ENCODE measurements at places on chromosomes 12 and 14. TPM values are rescaled to one million over a fixed set of nuclear protein-coding genes. Genes with fewer than 3 reads are reported as not detected.
A peak's percentile ranks its signal among the peaks of the same experiment; 100 is the strongest.

DNA sequence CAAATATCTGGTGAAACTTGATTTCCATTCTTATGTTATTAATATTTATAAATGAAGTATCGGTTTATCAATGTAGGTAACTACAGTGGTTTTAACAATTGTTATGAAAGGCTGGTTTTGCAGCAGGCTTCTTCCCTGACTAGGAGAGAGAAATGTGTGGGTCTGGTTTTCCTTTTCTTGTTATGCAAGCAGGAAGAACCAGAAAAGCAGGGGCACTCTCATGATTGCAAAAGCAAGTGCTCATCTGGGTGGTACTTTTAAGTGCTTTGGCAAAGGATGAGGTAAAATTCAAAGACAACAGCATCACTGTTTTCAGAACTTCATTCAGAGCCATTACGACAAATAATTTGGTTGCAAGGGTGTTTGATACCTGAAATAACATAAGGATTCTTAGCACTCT, 105.6 kb downstream of the PTPRO start:
- no peak for DNase-seq

DNA sequence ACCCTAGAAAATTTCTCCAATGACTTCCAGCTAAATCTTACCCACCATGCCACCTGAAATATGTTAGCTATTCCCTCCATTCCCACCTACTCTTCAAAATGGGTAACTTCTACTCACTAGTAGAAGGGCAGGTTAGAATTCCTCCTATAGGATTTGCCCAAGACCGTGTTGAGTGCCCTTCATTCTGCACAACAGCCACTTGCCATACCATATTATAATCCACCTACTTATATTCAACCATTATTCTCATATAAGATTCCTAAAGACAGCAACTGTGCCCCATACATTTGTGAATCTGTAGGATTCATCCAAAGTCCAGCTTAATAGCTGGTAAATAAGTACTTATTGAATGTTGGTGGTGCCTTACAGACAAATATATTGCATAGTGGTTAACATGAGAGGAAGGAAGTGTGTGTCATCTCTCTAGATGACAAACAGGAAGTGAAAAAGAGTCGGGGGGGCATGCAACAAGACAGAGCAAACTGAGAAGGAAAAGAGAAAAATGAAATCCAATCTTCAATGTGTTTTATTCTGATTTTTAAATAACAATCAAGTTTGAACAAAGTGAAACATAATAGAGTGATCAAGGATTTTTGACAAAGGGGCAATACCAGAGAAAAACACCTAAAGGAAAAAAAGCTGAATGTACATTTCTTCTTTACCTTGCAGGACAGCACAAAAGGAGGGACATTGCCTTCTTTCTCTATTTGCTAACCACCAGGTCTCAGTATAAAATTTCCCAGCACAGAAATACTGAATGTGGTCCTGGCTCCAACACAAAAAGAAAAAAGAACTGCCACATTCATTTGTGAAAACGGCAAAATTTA, 389.3 kb upstream of the USP15 start:
- no peak for DNase-seq

Gene P2RX2
- total RNA-seq: not detected

DNA sequence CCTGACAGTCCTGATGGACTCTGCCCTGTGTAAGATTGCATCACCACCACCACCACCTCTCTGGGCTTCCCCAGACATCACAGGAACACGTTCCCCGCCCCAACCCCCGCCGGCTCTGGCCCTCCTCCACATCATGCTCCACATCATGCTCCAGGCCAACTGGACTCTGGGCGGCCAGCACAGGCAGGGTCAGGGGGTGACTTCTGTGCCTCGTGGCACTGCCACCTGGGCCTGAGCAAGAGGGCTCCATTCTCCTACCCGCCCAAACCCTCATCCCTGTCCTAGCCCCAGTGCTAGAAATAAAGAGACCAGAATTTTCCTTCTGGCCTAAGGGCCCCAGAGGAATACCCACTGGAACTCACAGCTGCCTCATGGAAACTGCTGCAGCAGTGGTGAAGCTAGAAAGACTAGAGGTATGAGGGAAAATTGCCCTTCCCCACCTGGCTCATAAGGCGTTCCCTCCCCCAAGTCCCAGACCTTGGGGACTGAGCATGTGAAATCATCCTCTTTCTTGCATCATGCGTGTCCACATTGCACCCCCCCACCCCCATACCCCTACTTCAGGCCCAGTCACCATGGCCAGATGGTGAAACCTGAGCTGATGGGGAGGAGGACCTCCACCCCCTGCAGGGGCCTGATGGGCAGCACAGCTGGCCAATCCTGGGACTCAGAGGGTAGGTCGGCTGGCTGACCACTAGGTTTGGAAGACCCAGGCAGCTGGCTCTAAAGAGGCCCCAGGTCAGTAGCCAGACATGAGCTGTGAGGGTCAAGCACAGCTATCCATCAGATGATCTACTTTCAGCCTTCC, at the start of gene INHBE:
Gene INHBE, plus strand, starts transcription at position 742 of the 808 bp plus-strand sequence. CDS start 230 bp downstream, outside the sequence.
- DNase-seq: peak; percentile 91

- no peak for DNase-seq
Measured at GRCh38 chr12:28033538-28033915, 61.0 kb upstream of the PTHLH start.

GRCh38 chr14:104179564-104180129, 41.3 kb downstream of the KIF26A start:
- DNase-seq: no peak

Gene CD4
- 1.9 TPM for total RNA-seq

- peak; percentile 46 for DNase-seq
Measured at GRCh38 chr14:88551980-88552431, 2.8 kb downstream of the PTPN21 start.

GRCh38 chr12:8950702-8951478, 1.4 kb upstream of the M6PR start:
- peak; percentile 2 for DNase-seq

- DNase-seq: no peak
Measured at GRCh38 chr12:132608231-132609171, 1.9 kb downstream of the LRCOL1 start.

DNA sequence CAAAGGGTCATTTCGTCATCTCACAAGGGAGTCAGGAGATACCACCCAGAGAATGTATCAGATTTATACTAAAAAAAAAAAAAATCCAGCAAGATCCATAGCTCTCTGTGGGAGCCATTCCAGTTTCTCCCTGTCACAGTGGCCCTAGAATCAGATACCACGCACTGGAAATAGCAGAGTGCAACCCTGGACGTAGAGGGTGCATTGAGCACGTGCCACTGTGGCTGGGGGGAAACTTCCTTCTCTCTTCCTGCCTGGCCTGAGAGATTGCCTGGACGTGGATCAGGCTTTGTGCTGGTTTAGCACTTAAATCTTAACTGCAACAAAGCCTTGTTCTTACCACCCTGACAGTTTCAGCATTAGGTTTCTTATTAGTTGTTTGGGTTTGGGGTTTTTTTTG, 124.3 kb downstream of the FBXL14 start:
- no peak for DNase-seq

DNA sequence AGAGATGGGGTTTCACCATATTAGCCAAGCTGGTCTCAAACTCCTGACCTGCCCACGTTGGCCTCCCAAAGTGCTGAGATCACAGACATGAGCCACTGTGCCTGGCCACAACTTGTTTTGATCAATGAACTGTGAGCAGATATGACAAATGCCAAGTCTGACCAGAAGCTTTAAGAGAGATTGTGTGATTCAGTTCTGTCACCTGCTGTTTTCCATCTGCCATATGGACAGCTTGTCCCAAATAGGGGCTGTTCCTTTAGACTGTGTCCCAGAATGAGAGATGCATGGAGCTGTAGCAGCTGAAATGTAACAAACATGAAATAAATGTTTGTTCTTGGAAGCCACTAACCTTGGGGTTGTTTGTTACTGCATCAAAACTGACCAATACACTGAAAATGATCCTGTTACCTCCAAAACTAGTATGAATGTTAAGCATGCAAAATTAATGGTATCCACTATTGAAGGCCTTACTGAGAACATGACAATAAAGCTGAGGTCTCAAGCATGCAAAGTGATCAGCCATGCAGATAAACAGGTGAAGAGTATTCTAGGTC, 65.9 kb upstream of the MED13L start:
- no peak for DNase-seq

Gene OTX2
- not detected for total RNA-seq

DNA sequence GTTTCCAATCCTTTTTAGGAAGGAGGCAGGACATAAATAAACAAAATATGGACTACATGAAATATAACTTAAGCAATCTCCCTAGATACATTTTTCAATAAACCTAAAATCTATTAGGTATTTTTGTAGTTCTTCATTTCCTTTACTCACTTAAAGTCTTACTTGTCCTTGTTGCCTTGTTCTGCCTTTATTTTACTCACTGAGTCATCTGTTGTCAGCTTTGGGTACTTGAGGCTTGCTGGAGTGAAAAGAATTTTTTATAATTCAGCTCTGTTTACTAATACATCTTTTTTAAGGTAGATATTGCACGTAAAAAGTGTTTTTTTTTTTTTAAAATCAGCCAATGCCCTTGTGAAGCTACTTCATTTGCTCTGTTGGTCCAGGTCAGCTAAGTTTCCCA, 216.2 kb downstream of the PELI2 start:
- DNase-seq: peak; percentile 39

DNA sequence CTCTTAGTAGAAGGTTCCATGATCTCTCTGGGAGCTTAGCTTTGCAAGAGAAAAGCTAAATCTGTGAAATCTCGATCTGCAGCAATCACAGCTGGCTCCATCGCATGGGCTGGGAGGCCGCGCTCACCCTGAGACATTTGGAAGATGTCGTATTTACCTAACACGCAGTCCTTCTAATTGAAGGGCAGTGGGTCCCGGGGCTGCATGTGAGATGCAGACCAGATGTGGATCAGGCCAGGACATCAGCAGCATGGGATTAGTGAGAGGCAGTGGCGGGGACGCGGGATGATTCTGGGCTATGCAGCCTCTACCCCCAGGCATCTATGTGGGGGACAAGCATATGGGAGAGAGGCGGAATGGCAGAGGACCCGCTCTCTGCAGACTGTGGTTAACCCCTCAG, 312.4 kb upstream of the RTL1 start:
- peak; percentile 59 for DNase-seq

GRCh38 chr12:104280717-104281458, 22.7 kb upstream of the EID3 start:
- DNase-seq: peak; percentile 94

DNA sequence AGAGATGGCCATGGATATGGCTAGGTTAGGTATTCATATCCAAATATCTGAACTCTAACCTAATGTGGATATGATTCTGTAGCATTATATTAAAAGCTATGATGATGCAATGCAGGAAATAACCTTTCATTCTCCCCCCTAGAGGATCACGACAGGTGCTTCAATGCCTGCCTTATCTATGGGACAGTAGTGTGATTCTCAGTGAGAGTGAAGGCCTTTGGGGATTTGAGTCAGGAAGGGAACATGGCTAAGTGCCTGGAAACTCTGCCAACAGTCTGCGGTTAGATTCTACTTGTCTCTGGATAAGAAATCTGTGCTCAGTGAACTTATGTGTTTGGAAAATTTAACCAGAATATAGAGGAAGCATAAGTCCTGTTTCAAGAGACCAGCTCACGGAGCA, 81.8 kb downstream of the SLC38A1 start:
- peak; percentile 88 for DNase-seq

GRCh38 chr12:71164568-71165197, 6.9 kb upstream of the TSPAN8 start:
- DNase-seq: no peak

GRCh38 chr12:110913119-110914056, 7.0 kb downstream of the MYL2 start:
- DNase-seq: no peak

DNA sequence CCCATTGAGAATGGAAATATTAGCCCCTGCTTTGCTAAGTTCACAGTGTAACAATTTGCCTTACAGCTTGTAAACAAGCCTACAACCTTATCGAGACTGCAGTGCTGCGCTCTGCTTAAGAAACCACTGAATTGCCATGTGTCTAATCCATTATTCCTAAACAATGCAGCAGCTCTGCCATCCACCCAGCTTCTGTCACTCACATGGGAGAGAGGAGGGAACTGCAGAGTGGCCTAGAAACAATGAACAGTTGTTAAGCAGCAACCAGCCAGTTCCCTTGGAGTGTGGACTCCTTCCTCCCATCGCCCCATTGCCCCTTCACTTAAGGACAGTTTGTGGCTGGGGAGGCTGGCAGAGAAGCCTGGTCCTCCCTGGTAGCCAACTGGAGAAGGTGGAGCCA, 42.9 kb downstream of the TESPA1 start:
- no peak for DNase-seq

GRCh38 chr14:90780519-90780918, 35.7 kb downstream of the TTC7B start:
- no peak for DNase-seq

DNA sequence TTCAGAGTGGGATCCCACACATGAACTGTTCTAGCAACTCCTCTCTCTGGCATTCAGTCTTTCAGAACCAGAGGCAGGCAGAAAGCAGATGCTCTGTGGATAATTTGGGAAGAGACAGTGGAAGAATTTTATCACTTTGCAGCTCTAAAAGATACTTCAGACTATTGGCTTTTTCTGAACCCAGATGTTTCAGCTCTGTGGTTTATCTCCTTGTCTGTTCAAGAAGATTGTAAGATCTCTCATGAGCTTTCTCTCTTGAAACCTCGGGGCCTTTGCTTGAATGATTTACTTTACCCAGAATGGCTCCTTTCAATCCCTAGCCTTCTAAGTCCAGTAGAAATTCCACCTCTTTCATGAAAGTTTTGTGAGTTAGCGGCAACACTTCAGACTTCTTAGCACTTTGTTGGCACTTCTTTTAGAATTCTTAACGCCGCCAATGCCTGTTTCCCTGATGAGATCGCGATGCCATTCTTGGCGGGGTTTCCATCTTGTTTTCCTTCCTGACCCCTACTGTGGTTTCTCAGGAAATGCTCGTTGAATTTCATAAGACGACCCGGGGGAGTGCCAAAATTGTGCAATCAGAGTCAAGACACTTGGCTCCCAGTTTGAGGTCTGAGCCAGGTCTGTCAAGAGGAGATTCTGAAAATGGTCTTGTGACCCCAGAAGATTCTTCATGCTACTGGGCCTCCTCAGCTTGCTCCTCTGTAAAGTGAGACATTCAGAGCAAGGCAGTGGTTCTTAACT, 107.0 kb upstream of the PRICKLE1 start:
- DNase-seq: peak; percentile 61

DNA sequence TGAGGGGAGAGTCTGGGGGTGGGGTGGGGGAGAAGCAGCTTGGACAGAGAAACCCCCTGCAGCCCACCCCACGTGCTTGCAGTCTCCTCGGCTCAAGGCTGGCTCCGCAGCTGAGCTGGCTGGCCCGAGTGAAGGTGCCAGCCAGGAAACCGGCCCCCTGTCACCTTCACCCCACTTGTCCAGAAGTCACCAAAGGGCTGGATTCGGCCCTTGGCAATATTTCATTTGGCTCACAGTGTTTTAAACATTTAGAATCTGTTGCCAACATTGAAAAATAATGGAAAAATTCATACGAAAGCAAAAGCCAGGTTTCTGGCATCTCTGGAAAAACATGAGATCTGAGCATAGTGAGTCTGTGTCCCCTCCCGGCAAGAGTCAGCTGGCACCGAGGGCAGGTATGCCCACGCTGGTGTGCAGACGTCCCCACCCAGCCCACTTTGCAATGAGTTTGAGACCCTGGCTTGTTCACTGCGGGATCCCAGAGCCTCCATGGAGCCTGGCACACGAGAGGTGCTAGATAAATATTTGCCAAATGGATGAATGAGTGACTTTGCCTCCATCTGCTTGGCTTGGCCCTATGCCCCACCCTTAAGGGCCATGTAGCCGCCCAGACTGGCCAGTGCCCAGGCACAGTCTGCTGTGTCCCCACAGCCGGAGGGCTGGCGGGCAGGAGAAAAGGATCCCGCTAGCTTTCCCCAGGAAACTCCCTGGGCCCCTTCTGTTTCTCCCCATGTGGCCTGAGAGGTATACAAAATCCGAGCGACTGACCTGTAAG, 18.2 kb downstream of the MSI1 start:
- no peak for DNase-seq

Measured in fibroblast of villous mesenchyme (primary cell).